ENCODE measurements at places on chromosomes 11 and 22.

DNA sequence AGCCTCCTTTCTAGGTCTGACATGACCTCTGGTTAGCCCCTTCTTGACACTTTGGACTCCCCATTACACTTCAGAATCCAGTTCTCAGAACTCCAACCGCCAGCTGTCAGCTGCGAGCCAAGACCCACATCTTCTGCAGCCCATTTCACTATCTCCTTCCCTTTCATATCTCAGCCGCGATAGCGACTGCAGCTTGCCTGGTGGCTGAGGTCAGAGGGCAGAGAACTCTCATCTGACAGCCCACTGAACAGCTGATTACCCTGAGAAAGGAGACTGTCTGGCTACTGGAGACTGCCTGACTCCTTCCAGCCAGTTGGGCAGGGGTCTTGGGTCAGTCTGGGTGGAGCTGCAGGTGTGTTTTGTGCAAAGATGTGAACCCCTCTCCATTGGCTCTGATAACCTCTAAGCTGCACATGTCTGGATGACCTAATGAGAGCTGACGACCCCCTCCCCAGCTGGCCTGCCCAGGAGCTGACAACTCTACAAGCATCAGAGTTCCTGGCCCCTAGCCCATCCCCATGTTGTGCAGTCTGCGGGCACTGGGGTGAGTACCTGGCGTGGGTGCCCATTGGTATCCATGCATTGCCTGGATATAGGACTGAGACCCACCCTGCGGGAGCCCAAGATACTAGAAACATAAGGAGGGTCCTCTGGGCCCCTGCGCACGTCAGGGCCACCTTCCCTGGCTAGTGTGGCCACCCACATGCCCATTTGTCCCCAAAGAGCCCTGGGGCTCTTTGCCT is 1.1 kb downstream of the CHRM1 start:
- DNase-seq = no peak

GRCh38 chr11:58788355-58789023 is 56.0 kb downstream of the GLYATL2 start:
- DNase-seq = peak; percentile 1

DNA sequence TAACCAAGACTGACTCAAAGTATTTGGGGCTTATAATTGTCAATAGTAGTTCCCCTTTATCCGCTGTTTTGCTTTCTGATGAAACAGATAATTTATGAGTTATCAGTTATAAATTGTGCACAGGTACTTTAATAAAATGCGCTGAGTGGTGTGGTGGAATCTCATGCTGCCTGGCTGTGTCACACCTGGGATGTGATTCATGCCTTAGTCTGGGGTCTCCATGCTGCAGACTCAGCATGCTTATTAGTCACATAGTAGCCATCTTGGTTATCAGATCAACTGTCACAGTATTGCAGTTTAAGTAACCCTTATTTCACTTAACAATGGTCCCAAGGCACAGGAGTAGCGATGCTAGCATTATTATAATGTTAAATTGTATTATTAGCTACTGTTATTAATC is 995.2 kb downstream of the NTM start:
- no peak for DNase-seq

DNA sequence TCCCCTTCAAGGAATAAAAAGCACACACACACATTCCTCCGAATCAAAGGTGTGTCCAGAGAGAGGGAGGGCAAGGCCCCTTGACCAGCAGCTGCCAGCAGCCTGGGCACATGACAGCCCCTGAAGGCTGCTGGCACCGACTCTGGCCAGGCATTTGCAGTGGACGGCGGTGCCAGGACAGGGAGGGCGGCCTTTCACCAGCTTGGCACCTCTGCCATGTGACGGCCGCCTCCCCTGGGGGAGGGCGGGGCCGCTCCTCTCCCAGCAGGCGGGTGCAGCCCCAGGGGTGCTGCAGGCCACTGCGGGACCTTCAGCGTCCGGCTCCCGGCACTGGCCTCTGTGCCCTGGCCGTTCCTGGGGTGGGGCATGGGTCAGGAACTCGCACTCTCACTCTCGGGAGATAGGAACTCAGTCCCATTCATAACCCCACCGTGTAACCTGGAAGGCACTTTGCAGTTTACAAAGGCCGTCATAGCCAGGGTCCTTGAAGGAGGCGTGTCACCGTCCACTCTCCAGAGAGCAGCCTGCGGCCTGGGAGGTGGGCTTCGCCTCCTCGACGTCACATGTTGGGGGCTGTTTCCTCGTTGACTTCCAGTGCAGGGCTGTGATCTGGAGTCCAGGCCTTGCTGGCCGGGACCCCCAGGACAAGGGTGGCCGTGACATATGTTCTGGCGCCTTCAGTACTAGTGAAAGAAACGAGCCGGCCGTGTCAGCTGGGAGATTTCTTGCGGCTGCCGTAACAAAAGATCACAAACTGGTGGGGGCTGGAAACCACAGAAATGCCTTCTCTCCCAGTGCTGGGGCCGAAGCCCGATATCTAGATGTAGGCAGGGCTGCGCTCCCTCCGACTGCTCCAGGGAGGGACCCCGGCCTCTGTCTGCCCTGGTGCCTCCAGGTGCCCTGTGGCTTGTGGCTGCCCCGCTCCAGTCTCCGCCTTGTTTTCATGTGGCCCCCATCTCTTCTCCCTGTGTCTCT is 39.9 kb upstream of the SMIM38 start:
- no peak for DNase-seq

GRCh38 chr11:61728940-61729219 is 23.6 kb upstream of the MYRF start:
- no peak for DNase-seq

DNA sequence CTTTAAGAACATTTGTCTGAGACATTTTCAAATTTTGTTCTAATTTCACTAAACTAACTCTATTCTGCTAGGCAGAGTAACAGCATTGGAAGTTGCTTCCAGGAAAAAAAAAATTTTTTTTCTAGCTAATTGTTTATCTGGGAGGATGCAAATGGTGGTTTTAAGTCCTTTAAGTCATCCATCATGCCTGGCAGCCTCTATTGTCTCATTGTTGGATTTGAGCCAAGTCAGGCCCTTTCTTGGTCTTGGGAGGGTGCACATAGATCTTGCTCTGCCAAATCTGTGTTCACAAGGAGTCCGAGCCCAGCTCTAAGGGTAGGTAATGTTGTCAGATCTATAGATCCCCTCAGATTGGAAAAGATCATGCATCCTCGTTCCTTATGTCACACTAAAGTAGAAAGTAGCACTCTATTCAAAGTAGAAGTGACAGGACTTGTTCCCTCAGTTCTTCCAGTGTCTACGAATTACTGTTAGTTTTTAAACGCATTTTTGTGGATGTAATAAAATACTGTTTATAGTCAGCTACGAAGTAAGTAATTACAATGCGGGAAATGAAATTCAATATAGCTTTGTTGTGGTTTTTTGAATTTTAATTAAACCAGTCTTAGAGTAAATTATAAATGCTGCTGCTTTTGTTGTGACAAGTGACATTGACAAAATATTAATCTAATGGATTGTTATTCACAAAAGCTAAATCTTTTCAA is 166.0 kb upstream of the RASSF10 start:
- DNase-seq = peak; percentile 73

DNA sequence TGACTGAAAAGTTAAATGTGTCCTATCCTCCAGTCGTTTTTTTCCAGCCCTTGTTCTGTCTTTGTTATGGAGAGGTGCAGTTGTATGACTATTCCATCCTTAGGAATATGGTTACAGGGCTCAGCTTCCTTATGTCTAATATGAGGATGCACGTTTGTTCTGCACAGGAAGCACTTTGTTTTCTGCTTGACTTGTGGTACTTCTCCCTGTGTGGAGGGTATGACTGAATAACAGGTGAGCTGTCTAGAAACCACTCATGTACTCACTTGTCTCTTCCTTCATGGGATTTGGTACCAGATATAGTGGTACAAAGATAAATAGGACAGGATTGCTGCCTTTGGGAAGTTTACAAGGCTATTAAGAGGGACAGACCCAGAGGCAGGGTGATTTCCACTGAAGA is 17.4 kb downstream of the CABIN1 start:
- no peak for DNase-seq

GRCh38 chr11:88202498-88202897 is 27.3 kb upstream of the RAB38 start:
- DNase-seq = no peak

GRCh38 chr11:108198833-108199232 is 23.6 kb downstream of the NPAT start:
- DNase-seq = no peak

- no peak for DNase-seq
Observed at GRCh38 chr11:16070573-16070972, 285.8 kb downstream of the SOX6 start.

DNA sequence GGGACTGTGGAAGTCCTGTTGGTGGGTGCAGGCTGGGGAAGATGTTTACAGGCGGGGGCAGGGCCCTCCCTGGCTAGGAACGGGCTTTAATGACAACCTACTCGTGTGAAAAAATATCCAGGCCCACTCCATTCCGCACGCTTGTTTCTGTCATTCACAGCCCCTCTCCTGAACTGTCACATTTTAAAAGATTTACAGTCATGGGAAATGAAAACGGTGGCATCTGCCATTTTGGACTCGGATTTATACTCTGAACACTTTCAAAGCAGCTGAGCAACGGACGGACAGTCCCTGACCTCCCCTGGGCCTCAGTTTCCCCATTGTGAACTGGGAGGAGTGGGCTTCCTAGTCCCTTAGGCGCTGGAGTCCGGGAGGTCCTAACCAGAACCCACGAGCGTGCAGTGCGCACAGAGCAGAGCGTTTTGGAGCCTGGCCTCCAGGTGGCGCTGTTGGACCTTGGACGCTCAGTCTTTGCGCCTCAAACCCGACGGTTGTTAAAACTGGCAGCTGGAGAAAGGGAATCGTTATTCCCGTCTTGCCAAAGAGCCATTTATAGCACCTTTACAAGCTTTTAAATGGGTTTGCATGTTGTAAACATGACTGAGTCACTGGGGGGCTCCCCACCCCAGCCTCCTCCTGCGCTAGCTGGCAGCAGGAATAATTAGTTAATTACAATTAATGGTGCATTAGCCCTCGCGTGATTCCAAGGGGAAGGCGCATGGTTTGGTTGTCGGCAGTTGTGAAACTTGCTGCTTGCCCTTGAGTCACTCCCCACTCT is 75.3 kb downstream of the FBLN1 start:
- DNase-seq = peak; percentile 57

DNA sequence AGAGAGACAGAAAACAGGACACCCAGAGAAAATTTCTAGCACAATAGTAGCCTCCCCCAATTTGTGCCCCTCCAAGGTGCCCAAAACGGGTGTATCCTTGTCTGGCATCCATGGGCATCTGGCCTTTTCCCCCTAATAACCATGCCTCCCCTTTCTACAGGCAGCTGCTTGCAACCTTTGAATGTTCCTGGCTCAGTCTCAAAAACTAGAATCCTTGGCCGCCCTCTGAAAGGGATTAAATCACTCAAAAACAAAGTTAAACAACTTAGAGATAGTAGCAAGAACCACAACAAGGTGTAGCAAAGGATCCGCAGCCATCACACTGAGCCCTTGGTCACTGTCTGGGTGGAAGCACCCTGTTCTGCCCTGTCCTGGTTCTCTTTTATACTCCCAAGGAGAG is 105.6 kb downstream of the MN1 start:
- no peak for DNase-seq

- no peak for DNase-seq
Observed at GRCh38 chr22:35547987-35548721, 7.5 kb downstream of the RASD2 start.

- DNase-seq = no peak
Observed at GRCh38 chr22:36419912-36420882, 32.4 kb upstream of the MYH9 start.

DNA sequence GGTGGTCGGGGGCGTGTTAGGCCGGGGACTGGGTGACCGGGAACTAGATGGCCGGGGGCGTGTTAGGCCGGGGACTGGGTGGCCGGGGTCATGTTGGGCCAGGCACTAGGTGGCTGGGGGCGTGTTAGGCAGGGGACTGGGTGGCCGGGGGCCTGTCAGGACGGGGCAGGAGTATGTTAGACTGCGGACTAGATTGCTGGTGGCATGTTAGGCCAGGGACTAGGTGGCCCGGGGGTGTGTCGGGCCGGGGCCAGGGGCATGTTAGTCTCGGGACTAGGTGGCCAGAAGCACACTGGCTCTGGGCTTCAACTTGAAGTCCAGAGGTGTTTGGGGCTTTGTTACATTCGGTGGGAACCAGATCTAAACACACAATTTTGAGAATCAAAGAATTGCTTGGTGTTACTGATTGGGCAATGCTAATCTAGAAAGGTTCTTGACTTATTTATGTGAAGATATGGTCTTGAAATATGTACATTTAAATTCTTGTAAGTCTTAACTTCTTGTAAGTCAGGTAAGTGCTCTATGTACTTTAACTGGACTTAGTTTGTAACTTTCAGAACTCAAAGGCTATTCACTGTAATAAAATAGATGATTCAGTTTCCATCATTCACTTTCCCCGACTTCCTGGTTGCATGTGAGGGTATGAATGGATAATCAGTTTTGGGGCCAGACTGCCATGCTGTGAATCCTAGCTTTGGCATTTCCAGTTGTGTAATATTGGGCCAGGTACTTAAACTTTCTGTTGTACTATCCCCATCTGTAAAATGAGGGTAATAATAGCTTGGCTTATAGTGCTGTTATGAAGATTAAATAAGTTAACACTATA is 1.1 kb downstream of the EXT2 start:
- DNase-seq = no peak

GRCh38 chr11:87083029-87083428 is 45.3 kb downstream of the TMEM135 start:
- DNase-seq = no peak

- DNase-seq = no peak
Observed at GRCh38 chr11:57432714-57433163, 5.8 kb upstream of the SLC43A3 start.

Measured in skin of body (tissue), 3 donors.